Mucosa of gallbladder (tissue), 1 donor: ENCODE measurements at places on chromosomes 16 and 17. TPM values are rescaled to one million over a fixed set of nuclear protein-coding genes. Genes with fewer than 3 reads are reported as not detected.
A peak's percentile ranks its signal among the peaks of the same experiment; 100 is the strongest.

GRCh38 chr16:19294156-19294649 lies 8.7 kb downstream of the CLEC19A start:
- DNase-seq = peak; percentile 61

DNA sequence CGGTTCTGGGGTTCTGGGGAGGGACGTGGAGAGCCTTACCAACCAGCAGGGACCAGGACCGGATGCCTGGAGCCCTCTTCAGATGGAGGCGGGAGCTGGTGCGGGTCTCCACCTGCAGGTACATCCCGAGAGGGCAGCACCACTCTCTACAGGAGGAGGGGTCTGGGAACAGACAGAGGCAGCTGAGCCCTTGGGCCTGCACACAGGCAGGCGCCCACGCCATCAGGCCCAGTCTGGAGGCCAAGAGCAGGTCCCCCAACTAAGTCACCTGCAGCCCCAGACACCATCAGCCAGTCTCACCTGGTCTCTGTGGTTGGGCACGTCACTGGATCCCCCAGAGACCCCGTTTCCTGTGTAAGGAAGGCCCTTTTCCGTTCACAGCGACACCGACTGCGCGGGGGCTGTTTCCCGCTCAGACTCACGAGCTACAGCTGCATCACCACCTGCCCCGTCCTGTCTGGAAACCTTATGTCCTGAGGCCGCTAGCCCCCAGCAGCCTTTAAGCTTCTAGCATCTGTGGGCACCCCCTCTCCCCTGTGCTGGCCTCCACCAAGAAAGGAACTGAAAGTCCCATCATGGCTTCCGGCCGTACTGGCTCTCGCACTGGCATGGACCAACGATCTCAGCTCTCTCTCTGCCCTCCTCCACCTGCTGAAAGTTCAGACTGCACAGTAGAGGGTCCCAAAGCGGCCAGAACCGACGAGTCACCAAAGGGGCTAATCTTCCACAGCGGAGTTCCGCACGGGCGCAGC lies 1.2 kb downstream of the CYBC1 start:
- no peak for DNase-seq

- DNase-seq = no peak
These were observed 1.7 kb upstream of the LMF1 start for GRCh38 chr16:972316-973002.

DNA sequence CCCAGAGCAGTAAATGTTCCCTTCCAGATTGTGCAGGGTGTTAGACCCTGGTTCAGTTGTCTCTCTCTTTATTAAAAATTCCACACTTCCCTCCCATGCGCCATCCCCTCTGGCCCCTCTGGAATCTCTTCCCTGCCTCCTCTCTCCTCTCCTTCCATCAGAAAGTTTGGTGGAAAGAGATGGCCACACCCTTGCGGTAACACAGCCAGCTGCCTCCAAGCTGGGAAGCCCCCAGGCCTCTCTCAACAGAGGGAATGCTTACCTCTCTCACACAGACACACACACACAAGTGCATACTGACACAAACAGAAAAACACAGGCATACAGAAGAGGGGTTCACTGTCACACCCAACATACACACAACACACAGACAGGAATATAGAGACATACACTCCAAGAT lies 220.5 kb downstream of the C16orf78 start:
- DNase-seq = no peak

DNA sequence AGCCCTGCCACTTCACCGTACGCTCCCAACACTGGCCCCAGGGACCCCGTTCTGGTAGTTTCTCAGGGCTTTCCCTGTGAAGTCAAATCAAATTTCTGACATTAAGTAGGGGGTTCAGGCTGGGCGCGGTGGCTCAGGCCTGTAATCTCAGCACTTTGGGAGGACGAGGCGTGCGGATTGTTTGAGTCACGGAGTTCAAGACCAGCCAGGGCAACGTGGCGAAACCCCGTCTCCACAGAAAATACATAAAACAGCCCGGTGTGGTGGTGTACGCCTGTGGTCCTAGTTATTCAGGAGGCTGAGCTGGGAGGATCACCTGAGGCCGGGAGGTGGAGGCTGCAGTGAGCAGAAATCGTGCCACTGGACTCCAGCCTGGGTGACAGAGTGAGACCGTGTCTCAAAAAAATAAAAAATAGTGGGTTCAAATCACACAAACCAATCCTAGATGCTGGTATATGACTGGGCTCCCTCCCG lies 632 bp downstream of the CYBC1 start:
- DNase-seq = no peak

DNA sequence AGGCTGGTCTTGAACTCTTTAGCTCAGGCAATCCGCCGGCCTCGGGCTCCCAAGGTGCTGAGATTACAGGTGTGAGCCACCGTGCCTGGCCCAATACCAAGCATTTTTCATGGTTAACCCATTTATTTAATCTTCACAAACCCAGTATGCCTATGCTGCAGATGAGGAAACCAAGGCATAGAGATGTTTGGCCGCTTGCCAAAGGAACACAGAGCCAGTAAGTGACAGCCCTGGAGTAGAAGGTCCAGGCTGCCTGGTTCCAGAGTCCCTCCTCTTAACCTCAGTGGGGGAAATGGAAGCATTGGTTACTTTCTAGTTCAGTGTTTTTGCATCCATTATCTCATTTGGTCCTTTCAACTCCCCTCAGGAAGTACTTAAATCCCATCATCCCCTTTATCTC lies 15.3 kb upstream of the ARL5C start:
- DNase-seq = no peak

DNA sequence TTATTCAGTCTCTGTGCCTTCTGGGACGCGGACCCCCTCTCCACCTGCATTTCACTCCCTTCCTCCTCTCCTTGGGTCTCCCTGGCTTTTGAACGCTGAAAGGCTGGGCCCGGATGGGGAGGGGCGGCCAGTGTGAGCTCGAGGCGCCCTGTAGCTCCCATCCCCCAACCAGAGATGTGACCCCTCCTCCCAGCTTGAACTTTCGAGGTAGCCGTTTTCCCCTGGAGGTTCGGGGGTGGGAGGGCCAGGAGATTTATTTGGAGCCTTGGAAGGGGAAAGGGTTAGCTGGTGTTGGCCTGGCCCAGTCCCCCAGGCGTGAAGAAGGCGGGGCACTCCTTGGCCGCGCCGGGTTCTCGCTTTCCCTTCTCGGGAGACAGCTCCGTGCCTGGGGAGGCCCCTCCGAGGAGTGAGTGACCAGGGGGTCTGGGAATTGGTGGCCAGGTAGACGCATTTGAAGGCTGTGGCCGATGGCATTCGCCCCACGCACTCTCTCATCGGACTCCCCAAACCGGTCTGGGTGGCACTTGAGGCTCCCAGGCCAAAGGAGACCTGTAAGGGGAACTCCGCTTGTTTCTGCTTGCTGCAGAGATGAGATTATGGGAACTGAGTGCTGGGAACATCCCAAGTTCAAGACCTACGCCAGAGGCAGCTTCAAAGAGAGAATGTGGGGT lies 942 bp downstream of the LDAF1 start:
- DNase-seq = peak; percentile 28

- no peak for DNase-seq
These were observed 171.4 kb downstream of the ANKFN1 start for GRCh38 chr17:56324676-56325075.

DNA sequence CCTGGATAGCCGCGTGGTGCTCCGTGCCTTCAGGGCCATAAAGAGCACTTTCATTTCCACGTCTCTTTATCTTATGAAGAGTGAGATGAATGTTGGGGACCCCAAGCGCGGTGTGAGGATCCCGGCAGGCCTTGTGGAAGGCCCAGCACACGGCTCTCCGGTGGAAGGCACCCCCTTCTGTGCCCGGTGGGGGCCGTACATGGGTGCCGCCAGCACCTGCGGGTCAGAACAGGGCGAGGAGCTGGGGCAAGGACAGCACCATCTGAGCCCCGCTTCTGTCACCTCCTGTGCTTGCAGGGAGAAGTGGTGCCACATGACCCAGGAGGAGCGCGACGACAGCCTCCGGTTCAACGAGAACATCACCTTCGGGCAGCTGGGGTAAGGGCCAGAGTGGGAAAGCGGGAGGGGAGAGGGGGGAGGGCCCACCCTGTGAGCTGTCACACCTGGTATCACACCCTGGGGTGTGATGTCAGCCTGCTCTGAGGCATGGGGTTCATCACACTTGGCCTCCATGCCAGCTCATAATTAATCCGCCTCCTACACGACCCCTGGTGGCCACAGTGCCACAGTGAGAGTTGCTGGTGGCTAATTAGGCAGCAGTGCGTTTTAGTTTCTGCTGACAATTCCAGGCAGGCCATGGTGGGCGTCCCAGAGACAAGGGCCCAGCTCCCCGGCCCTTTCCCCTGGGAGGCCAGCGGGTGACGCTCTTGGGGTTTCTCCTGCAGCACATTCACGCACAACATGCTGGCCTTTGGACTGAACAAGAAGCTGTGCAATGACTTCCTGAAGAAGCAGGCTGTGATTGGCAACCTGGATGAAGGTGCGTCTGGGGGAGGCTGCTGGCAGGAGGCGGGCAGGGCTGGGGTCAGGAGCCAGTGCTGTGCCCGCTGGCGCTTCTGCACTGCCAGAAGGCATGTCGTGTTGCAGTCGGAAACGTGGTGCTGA lies 25.7 kb downstream of the CIBAR2 start:
- DNase-seq = peak; percentile 71

DNA sequence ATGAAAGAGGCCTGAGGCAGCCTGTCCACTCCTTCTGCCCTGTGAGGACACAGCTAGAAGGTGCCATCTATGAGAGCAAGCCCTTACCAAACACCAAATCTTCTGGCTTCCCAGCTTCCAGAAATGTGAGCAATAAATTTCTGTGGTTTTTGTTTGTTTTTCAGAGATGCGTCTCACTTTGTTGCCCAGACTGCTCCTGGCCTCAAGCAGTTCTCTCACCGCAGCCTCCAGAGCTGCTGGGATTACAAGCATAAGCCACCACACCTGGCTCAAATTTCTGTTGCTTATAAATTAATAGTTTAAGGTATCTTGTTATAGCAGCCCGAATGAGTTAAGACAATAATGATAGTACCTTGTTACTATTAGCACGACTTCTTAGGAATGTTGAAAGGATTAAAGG lies 12.5 kb upstream of the SLC16A11 start:
- no peak for DNase-seq

- DNase-seq = no peak
These were observed 1.2 kb downstream of the USP7 start for GRCh38 chr16:8962393-8963009.

DNA sequence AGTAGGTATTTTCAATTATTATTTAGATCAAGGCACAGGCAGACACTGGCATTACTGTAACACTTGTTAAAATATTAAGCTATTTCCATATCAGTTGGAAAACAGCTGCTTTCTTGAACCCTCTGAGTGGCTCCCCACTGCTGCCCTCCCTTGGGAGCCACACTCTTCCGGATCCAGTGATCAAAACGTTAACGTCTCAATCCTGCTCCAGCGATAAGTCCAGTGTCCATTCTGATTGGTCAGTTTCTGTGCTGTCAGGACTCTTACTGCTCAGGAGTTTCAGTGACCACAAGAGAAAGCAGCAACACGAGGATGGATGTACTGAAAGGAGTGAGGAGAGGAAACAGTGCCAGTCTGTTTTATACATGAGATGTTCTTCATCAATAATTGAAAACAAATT lies 13.8 kb upstream of the ZKSCAN2 start:
- DNase-seq = no peak

DNA sequence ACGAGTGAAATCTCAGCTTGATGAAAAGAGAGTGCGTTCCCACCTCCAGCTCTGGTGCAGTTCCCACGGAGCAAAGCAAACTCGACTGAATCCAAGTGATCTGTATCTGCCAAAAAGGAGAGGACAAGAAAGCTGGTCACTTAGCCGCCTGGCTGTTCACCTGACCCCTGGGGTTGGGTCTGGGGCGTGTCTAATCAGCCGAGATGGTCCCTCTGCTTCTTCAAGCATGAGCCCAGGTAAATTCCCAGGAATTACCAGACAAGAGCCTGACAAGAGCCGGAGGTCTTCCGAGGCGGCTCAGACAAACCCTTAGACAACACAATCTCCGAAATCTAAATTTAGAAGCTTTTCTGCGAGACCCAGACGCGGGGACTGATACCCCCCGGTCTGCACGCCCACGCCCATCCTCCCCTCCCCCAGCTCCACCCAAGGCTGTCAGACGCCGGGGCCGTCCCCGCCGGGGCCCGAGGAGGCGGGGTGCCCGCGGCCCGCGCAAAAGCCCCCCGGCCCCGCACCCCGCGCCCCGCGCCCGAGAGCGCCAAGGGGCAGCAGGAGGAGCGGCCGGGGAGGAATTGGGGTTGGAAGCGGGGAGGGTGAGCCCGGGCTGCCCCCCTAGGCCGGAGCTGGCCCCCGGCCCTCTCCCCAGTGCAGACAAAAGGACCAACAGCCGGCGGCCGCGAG lies 674 bp downstream of the ZNF821 start:
- no peak for DNase-seq

- DNase-seq = no peak
These were observed 21.9 kb upstream of the CSNK1D start for GRCh38 chr17:82295472-82295814.

DNA sequence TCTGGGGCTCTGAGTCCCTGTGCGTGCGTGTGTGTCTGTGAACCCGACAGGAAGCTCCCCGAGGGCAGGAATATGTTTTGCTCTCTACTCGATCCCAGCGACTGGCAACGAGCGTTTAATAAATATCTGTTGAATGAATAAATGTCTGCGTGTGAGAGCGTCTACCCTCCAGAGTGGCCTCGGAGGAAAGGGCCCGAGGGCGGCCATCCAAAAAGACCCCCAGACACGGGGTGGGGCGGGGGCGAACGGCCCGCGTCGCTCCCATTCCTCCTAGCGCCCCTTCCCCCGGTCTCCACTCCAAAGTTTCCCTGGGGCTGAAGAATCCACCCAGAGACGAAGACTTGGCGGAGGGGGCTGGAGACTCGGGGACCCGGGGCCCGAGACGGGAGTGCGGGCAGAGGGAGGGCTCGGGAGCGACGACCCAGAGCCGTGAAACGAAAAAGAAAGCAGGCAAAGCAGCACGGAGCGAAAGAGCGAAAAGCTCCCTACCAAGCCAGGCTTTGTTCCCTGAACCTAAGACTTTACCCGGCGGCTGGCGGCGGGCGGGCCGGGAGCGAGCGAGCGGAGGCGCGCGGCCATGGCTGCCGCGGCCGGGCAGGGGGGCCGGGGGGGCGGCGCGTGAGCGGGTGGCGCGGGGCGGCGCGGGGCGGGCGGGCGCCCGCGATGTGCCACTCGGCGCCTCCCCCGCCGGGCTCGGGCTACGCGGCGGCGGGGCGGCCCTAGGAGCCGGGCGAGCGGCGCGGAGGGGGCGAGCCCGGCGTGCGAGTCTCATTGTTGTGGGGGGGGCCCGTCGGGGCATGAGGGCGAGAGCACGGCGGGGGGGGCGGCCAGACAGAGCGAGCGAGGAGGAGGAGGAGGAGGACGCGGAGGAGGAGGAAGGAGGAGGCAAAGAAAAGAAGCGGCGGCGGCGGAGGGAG lies at the start of gene MLLT6:
Gene MLLT6 (plus strand): TSS at position 668 of the 917 bp plus-strand sequence. CDS start 360 bp downstream, outside the sequence.
- peak; percentile 83 for DNase-seq

The NLGN2 gene
- total RNA-seq = 35.2 TPM

The RAP1GAP2 gene
- total RNA-seq = 32.8 TPM

The ARL5C gene
- total RNA-seq = not detected

The MRM1 gene
- 8.3 TPM for total RNA-seq

The CCL13 gene
- total RNA-seq = 1.5 TPM
